ENCODE measurements at places on chromosomes 16 and 17.

DNA sequence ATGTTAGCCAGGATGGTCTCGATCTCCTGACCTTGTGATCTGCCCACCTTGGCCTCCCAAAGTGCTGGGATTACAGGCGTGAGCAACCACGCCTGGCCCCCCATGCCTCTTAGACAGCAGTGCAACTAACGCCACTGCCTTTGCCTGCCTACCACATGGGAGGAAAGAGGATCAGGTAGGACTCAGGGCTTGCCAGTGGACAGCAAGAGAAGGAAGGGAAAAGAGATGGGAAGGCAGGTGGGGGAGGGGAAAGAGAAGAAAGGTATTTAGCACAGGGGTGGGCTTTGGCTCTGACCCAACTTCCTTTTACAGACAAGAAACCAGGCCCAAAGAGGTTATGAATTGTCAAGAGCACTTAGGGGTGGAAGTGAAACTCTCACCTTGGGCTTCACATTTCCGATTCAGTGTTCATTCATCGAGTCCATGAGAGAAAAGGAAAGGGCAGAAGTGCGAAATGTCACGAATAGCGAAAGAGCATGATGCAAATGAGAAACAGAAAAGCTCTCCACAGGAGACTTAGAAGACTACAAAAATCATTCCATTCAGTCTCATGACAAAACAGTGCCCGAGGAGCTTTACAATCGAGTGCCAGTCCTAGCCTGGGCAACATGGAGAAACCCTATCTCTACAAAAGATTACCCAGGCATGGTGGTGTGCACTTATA, 36.4 kb downstream of the CDK5R1 start:
- peak; percentile 61 for DNase-seq

DNA sequence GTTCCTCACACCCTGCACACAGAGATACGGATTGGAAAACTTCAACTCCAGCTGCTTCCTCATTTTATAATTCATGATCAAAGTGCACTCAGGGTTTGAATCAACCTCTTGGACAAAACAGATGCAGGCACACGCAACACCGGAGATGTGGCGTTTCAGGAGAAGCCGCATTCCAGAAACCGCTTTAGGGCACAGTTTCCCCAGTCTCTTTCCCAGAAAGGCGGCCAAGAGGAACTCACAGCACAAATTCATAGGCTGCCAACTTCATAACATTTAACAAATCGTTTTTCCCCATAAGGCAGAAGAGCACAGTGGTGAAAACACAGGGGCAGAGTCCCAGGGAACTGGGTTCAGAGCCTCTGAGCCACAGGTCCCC, 8.4 kb downstream of the MTHFSD start:
- no peak for DNase-seq

GRCh38 chr16:24681793-24682192, 47.7 kb upstream of the TNRC6A start:
- DNase-seq, result no peak

DNA sequence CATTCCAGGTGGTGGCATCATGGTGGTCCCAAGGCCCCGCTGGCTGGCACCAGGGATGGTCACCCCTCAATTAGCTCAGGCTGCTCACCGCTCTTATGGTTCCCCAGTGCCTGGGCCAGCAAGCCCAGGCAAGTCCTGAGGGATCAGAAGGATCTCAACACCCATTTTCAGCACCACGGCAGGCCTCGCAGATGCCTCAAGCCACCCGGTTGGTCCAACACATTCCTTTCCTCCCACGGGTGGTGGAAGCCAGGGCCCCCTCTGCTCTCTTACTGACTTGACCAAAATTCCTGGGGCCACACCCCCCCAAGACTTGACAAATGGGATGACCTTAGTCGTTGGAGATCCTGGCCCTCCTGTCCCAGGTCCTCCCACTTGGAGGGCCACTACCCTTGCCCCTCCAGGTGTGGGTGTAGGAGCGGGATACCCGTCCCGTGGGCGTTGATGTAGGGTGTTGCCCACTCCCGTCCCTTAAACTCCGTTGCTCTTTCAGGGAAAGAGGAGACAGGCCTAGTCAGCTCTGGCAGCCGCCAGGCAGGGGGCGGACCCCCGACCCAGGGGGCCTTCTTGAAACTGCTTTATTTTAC, 5.9 kb downstream of the ZNF205 start:
- DNase-seq, result no peak
